Fibroblast of gingiva (primary cell): ENCODE measurements at places on chromosomes 5 and 9.
A peak's percentile ranks its signal among the peaks of the same experiment; 100 is the strongest.

- no peak for DNase-seq
Observed at GRCh38 chr9:136137321-136138265, 18.9 kb upstream of the TMEM250 start.

DNA sequence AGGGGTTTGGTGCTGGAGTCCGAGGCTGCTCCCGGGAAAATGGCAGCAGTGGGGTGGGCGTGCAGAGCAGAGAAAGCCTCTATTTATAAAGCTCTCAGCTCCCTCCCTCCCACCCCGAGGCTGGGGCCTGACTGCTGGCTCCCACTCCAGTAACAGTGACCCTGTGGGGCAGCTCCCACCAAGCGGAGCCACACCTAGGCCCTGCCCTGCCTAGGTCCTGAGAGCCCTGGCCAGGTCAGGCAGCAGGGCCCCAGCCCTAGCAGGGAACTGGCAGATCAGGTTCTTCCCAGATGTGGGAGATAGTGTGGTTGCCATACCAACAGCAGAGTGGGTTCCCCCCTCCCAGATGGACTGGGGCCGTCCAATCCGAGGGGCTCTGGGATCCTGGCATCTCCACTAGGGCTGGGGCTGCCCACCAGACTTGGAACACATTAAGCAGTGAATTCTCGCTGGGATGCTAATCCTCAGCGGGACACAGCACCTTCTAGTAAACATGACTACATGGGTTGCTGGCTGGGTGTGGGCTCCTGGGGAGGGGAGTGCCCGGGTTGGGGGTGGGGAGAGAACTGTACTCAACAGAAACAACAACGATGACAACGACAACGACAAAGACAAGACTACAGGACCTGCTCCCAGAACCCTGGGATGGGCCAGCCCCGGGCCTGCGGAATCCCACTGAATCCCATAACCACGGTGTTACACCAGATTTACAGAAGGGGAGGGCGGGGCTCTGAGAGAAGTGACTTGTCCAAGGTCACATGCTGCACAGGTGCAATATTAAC lies 1.5 kb downstream of the SH3GLB2 start:
- DNase-seq: no peak

GRCh38 chr9:137396227-137396626 lies 26.7 kb downstream of the EXD3 start:
- DNase-seq: peak; percentile 25

GRCh38 chr5:105695941-105696340 lies 1974.8 kb downstream of the EFNA5 start:
- DNase-seq: no peak

DNA sequence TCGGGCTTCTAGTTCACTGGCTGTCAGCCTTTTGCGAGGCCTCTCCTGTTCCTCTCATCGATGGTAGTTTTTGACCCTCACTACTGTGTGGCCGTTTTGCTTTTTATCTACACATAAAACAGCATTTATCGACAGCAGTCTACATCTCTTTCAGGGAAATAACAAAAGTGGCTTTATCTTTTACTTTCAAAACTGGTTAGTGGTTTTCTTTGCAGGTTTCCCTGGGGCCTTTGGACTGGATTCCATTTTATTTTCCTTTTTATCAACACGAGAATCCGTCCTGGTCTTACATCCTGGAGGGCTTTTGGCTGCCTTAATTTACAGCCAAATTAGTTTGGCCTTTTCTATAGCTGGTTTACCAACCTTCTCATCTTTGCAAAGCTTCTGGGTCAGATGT lies 793 bp upstream of the PKD2L2 start:
- DNase-seq: no peak

- no peak for DNase-seq
Observed at GRCh38 chr5:176731506-176732160, 78.7 kb upstream of the UNC5A start.

DNA sequence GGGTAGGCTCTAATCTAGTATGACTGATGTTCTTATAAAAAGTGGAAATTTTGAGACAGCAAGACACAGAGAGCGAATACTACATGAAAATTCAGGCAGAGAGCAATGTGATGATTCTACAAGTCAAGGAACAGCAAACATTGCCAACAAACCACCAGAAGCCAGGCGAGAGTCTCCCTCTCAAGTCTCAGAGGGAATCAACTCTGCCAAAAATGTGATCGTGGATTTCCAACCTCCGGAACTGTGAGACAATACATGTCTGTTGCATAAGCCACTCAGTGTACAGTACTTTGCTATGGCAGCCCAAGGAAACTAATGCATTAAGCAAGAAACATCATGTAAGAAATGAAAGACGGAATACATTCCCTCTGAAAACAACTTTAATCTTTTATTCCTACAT lies 52.1 kb upstream of the CCNG1 start:
- DNase-seq: peak; percentile 35

DNA sequence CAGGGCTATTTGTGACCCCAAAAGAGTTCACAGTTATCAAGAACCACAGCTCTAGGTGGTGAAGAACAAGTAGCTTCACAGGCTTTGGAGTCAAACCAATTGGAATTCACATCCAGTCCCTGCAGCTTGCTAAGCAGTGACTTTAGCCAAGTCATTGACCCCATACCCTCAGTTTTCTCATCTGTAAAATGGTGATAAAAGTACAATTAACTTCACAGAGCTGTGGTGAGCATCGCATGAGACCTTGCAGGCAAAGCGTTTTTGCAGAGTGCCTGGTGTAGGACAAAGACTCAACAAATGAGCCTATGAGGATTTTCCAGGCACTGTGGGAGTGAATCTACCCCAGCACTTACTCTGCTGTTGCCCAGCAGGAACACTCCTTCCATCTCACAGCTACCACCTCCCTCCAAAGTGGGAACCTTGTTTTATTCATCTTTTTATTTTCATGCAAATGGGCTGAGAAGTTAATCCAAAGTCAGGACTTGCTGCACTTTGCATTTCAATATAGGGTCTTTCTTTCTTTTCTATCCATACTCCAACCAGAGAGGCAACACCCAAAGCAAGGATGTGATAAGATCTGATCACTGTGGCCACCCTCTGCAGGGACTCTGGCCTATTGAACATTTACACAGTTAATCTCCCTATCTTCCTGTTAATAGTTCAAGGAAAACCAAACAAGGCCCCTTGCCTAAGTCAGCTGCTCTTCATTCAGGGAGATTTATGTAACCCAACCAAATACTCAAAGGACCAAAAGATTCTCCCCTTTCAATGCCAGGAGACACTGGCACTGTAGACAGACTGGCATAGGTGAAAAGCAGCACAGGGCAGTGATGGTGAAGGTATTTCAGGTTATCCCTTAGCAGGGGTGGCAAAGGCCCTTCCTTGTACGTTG lies 41.9 kb downstream of the ABCA1 start:
- no peak for DNase-seq
